Pancreas (tissue), 10 donors: ENCODE measurements at places on chromosomes 5 and 9. TPM values are rescaled to one million over a fixed set of nuclear protein-coding genes. Genes with fewer than 3 reads are reported as not detected.

The RPP25L gene
- total RNA-seq: 8.0 TPM

The NTNG2 gene
- 4.8 TPM for total RNA-seq

The FCN1 gene
- total RNA-seq: 6.2 TPM

The MARCHF6 gene
- 89.5 TPM for total RNA-seq

The PCDHB12 gene
- total RNA-seq: 1.4 TPM

The FBLL1 gene
- 0.93 TPM for total RNA-seq

The FAM153A gene
- total RNA-seq: 4.2 TPM

The SLC25A2 gene
- 0.14 TPM for total RNA-seq

The INSL6 gene
- total RNA-seq: not detected

The NPR2 gene
- 2.2 TPM for total RNA-seq

The KCNV2 gene
- not detected for total RNA-seq

DNA sequence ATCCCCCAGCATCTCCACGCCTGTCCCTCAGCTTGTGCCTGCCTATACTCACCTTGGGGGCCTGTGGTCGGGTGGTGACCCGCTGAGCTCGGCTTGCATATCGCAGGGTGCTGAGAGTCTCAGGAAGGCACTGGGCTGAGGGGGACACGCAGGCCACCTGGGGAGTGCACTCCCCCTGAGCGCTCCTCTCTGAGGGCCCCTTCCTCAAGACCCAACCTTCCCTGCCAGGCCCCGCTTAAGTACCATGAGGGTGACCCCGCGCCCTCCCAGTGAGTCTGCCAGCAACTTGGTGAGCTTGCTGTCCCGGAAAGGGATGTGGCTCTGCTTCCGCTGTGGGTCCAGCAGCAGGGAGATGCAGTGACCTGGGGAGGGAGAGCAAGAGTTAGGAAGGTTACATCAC lies 4.1 kb downstream of the KIF12 start:
- no peak for DNase-seq

DNA sequence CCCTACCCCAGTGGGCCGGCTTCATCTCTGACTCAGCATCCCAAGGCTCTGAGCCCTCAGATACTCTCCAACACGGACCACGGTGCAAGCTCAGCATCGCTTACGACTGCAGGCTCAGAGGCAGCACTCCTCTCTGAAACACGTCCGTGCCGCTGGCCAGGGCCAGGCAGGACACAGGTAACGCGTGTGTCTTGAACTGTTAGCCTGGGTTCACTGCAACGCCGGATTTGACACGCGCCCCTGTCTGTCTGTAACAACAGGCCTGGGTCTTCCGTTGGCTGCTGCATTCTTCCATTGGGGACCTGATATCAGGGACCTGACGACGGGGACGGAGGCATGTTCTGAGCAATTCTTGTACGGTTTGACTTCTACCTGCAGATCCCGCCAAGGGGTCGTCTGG lies 6.4 kb downstream of the SLC6A3 start:
- peak; percentile 43 for DNase-seq

DNA sequence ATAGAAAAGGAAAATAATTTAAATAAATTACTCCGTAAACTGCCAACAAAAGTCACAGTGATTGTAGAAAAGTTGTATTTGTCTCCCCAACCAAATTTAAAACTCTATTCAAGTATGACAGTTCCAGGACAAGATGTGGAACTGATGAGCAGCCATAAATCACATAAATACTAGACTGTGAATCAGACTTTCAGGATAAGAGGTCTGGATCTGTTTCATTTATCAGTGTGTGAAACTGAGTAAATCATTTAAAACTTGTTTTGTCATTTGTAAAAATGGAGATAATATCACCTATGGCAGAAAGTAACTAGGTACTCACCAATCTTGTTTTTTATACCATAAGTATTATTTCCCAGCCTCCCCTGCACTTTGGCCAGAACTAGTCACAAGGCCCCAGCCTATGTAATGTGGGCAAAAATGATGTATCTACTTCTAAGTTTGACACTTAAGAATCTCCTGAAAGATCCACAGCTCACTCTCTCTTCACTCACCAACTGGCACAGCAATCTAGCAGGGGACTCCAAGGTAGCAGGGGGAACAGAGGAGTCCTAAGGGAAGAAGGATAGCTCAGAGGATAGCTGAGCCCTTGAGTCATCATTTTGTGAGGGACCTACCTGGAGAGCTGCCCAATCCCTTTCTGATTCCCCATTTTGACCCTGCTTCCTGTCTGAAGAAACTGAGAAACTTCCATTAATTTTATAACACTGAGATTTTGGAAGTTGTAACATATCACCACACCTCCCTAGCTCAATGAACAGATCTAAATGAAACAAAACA lies 31.6 kb downstream of the TMEM161B start:
- no peak for DNase-seq

- no peak for DNase-seq
Observed at GRCh38 chr5:172379481-172379880, 74.8 kb downstream of the SH3PXD2B start.

- DNase-seq: no peak
Observed at GRCh38 chr9:90926936-90927335, 125.3 kb downstream of the SYK start.

DNA sequence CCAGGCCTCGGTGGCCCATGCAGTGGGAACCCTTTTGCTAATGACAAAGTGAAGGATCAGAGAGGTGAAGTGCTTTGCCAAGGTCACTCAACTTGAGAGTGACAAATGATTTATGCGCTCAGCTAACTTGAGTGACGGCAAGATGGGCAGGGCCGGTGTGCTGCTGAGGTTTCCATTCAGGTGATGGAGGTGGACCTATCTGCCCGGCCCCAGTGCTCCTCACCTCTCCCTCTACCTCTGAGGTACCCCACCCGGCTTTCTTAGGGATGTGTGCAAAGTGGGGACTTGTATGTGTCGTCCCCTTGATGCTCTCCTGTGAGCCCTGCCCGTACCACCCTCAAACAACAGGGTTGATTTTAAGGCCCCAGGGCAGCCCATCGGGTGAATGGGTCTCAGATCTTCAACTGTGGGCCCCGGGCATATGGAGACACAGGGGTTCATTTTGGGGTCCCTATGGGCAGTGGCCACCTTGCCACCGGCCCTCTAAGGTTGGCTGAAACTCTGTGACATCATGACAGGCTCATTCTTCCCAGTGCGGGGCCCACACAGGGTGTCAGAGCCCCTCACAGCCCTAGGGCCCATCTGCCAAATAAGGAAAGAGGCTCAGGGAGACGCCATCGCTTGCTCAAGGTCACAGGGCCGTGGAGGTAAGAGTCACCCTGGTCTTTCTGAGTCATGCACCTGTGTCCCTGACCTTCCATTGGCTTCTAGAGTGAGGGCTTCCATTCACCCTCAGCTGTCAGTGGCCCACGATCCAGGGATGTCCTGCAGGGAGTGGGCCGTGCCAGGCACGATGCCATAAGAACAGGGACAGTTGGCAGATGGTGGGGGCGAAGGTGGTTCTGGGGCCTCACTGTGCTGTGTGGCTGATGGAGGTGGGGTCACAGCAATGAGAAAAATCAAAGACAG lies 170.6 kb upstream of the MVB12B start:
- DNase-seq: no peak

GRCh38 chr5:138354387-138354786 lies 1.9 kb downstream of the KDM3B start:
- no peak for DNase-seq

DNA sequence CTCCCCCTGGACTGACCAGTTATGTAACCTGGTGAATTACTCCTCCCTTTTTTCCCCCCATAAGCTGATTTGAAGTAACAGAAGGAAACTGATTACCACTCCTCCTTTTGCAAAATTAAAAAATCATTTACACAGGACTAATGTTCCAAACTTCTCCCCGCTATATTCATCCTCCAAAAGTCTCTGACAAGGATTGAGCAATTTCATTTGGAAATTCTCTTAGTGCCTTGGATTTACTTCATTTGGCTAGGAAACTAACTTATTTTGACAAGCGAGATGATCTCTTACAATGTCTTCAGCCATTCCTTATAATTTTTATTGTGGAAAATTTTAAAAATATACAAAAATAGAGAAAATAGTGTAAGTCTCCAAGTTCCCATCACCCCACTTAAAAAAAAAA lies 15.4 kb upstream of the B4GALT1 start:
- DNase-seq: no peak

- DNase-seq: no peak
Observed at GRCh38 chr5:67577424-67577823, 380.8 kb upstream of the CD180 start.

DNA sequence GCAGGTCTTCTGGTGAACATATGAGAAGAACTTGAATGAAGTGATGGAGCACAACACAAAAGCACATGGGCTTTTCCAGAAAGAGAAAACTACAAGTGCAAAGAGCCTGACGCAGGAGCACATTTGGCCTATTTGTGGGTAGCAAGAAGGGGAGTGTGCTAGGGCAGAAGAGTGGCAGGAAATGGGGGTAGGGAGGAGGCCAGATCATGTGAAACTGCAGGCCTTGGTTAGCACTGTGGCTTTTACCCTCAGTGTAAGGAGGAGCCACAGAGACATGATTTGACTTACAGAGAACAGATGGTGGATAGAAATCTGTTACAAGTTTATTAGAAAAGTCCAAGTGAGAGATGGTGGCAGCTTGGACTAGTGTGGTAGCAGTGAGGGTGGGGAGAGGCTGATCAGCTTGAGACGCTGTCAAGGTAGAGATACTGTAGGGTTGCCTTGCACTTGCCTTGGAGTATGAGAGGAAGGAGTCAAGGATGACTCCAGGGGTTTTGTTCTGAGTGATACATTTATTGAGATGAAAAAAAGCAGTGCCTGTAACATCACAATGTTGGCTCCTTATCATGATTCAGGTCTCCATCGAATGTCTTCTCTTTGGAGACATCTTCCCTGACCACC lies 126.7 kb downstream of the PPP2R2B start:
- DNase-seq: no peak

- no peak for DNase-seq
Observed at GRCh38 chr5:145787001-145787400, 48.1 kb downstream of the PRELID2 start.

DNA sequence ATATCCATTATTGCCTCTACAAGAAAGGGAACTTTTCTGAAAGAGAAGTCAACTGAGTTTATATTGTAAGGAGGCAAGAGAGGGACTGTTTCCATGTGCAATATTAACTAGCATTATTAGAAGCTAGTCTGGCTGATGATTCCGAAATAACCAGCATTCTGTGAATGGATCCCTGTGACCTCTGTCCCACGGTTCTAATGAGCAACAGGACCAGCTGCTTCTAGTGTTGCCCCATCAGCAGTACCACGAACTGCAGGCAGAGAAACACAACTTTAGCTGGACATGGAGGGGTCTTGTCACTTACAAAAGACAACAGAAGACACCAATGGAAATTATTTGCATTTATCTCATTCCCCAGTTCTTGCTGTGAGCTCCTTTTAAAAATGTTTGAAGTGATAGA lies 95.4 kb downstream of the MUSK start:
- DNase-seq: no peak

DNA sequence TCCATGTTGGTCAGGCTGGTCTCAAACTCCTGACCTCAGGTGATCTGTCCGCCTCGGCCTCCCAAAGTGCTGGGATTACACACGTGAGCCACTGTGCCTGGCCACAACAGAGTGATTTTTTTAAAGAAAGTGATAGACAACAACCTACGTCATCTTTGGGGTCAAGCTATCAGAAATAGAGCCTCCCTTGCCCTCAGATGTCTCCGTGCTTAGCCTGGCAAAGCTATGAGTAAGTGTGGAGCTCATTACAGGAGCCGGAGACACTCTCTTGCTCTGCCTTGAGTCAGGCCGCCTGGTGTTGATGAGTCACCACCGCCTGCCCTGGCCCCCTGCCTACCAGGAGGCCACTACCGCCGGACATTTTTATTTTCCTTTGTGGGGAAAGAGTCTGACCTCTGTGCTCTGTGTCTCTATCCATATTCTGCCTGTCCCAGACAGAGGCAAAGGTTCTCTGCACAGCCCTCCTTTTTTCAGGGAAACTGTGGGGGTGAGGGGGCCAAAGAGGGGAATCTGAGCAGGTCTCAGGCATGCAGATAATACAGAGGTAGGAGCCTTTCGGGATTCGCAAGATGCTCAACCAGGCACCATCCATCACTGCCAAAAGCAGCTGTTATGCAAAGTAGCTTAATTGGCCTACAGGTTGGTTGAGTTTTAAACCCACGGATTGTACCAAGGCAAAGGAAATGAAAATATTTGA lies 123.7 kb upstream of the CPEB4 start:
- DNase-seq: peak; percentile 80

DNA sequence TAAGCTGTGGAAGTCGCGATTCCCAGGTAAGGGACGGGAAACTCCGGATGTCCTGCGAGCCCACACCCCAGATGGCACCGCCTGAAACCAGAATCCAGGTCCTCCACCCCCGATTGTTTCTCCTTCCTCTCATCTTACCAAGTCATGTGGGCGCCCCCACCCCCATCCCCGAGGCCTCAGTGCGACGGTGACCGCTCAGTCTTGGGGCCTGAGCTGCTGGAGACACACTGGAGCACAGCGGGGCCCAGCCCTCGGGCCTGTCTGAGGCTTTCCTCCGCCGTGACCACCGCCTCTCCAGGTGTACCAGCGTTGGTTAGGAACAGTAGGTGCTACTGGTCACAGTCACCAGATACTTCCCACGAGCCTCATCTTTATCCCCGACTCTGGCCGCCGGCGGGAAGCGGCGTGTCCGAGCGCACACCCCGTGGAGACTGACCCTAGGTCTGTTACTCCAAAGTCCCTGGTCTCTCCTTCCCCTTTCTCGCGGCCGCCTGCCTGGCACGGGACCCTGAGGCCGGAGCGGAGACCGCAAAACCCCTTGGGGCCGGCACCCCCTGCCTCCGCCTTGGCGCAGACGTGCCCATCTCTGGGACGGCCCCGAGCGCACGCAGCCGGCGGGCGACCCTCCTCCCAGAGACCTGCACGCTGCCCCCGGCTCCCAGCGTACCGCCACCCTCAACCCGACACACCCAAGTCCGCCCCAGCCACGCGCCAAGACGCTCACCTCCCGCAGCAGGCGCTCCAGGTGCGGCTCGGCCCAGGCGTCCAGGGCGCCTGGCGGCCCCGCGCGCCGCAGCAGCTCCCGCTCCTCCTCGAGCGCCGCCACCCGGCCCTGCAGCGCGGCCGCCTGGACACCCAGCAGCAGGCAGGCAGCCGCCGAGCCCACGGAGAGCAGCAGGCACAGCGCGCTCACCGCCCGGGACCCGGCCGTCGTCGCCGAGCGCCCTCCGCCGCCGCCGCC lies 733 bp downstream of the COL23A1 start:
- DNase-seq: peak; percentile 66

- peak; percentile 7 for DNase-seq
Observed at GRCh38 chr9:134985451-134985850, 67.7 kb upstream of the FCN1 start.

DNA sequence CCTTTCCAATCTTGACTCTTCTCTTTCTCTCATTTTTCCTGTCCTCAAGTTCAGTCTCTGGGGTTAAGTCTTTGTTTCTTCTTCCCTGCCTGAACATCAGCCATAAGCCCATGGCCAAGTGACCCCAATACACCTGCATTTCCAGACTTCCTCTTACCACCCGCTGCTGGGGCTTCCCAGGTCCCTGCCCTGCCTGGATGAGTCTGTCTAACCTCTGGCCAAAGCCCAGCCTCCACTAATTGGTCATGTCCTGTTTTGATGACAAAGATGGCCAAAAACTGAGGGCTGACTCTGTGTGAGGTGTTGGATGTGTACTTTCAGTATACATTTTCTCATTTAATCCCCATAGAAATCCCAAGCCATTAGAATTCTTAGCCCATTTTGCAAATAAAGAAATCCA lies 47.3 kb downstream of the SH3TC2 start:
- DNase-seq: no peak
